Naive thymus-derived CD8-positive, alpha-beta T cell (primary cell): ENCODE measurements at places on chromosomes 3 and 15.
A peak's percentile ranks its signal among the peaks of the same experiment; 100 is the strongest.

- H3K4me3 ChIP-seq, result no peak overlapping the region
- no peaks in the 10 kb centered on the region for H3K36me3 ChIP-seq
- DNase-seq, result no peak
- no peak overlapping the region for H3K27ac ChIP-seq
- no peaks in the 10 kb centered on the region for H3K4me1 ChIP-seq
Observed at GRCh38 chr3:79183496-79183895, 584.3 kb downstream of the ROBO1 start.

GRCh38 chr3:52623234-52623792 lies 62.4 kb downstream of the PBRM1 start:
- peaks cover 32% of the 10 kb centered on the region for H3K36me3 ChIP-seq
- no peak overlapping the region for H3K4me3 ChIP-seq
- H3K27ac ChIP-seq, result no peak overlapping the region
- DNase-seq, result no peak

- H3K4me1 ChIP-seq, result peaks cover 60% of the 10 kb centered on the region
- peaks cover 15% of the 10 kb centered on the region for H3K36me3 ChIP-seq
- no peak for DNase-seq
- peak overlapping the region; percentile 70 for H3K27ac ChIP-seq
- H3K4me3 ChIP-seq, result no peak overlapping the region
- H3K27me3 ChIP-seq, result no peaks in the 10 kb centered on the region
Observed at GRCh38 chr15:44692659-44693058, 18.5 kb downstream of the PATL2 start.

GRCh38 chr3:183811638-183812037 lies 13.7 kb downstream of the MAP6D1 start:
- no peak overlapping the region for H3K4me3 ChIP-seq
- no peak for DNase-seq
- H3K27ac ChIP-seq, result no peak overlapping the region
- peaks cover 7% of the 10 kb centered on the region for H3K36me3 ChIP-seq

GRCh38 chr15:74365598-74366445 lies 1.6 kb downstream of the CYP11A1 start:
- H3K27ac ChIP-seq, result no peak overlapping the region
- peaks cover 27% of the 10 kb centered on the region for H3K27me3 ChIP-seq
- no peak for DNase-seq

GRCh38 chr15:67369359-67369998 lies 114.9 kb downstream of the IQCH start:
- no peak overlapping the region for H3K4me3 ChIP-seq
- no peak overlapping the region for H3K27ac ChIP-seq
- DNase-seq, result no peak

- DNase-seq, result no peak
- H3K4me3 ChIP-seq, result no peak overlapping the region
- H3K36me3 ChIP-seq, result peaks cover 16% of the 10 kb centered on the region
- no peak overlapping the region for H3K27ac ChIP-seq
- no peaks in the 10 kb centered on the region for H3K4me1 ChIP-seq
Observed at GRCh38 chr15:99826157-99826780, 93.0 kb upstream of the LYSMD4 start.

DNA sequence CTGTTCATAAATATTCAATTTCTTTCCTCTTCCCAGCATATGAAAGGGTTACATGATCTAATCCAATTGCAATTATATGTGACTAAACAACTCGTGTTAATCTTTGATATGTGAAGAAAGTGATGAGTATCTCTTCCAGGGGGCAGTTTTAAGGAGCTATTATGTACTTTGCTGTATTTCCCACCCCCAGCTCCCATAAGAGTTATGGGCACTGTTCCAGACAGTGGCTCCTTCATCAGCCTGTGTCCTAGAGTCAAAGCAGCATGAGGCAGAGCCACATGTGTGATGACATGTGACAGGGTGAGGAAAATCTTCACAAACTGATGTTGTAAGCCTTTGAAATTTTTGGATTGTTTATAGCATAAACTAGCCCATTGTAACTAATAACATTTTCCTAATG lies 315.4 kb downstream of the DIPK2A start:
- H3K4me3 ChIP-seq, result no peak overlapping the region
- peaks cover 10% of the 10 kb centered on the region for H3K27me3 ChIP-seq
- H3K36me3 ChIP-seq, result no peaks in the 10 kb centered on the region
- no peak overlapping the region for H3K27ac ChIP-seq
- DNase-seq, result no peak

- DNase-seq, result no peak
- no peak overlapping the region for H3K4me3 ChIP-seq
- H3K27me3 ChIP-seq, result no peaks in the 10 kb centered on the region
- H3K27ac ChIP-seq, result no peak overlapping the region
- no peaks in the 10 kb centered on the region for H3K4me1 ChIP-seq
- no peaks in the 10 kb centered on the region for H3K36me3 ChIP-seq
Observed at GRCh38 chr3:60742606-60743145, 508.6 kb downstream of the FHIT start.

DNA sequence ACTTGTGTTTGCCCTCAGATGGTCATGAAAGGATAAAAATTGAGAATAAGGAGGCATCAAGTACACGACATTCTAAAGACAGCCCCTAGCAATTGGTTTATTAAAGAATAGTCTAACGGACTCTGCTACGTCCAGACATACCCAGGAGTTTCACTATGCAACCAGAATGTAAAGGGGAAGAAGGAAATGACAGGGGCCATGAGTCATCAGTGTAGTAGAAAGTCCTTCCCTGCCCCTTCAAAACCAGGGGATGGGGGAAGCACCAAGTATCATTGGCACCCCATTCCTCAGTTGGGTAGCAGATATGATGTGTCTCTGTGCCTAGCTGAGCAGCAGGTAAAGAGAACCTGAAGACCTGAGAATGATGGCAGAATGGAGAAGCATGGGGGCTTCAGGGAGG lies 367.4 kb downstream of the IL20RB start:
- H3K4me1 ChIP-seq, result no peaks in the 10 kb centered on the region
- H3K4me3 ChIP-seq, result no peak overlapping the region
- H3K27ac ChIP-seq, result no peak overlapping the region

GRCh38 chr3:127679534-127680145 lies 6.9 kb downstream of the ABTB1 start:
- H3K4me3 ChIP-seq, result no peak overlapping the region
- H3K27ac ChIP-seq, result no peak overlapping the region
- no peaks in the 10 kb centered on the region for H3K27me3 ChIP-seq
- peaks cover 20% of the 10 kb centered on the region for H3K4me1 ChIP-seq
- no peak for DNase-seq

DNA sequence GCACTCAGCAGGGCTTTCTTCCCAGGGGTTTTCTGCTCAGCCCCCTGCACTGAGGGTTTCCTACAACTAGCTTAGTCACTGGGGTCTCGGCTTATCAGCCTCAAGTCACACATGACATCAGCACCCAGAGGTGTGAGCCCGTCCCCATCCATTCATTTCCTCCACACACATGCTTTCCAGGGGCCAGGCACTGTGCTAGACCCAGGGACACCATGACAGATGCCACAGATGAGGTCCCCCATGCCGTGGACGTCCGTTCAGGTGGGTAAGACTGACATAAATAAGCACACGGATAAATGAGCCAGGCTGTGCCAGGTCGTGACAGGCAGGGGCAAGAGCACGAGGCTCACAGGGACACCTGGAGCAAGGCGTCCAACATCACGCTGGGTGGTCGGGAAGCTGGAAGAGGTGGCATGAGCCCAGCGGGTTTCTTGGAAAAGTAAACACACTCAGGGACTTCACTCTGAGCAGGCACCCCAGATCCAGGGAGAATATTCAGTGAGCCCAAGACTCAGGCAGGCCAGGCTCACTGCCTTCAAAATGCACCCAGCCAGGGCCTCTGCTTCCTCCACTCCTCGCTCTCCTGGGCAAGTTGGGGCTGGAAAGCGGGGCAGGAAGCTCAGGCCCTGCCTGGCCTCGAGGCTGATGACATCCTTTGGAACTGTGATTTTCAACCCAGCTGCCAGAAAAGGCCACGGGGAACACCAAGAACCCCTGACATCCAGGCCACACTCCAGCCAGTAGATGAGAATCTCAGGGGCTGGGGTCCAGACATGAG lies 139.3 kb downstream of the CHSY1 start:
- no peak overlapping the region for H3K27ac ChIP-seq
- no peaks in the 10 kb centered on the region for H3K36me3 ChIP-seq
- no peak for DNase-seq
- no peaks in the 10 kb centered on the region for H3K27me3 ChIP-seq
- no peak overlapping the region for H3K4me3 ChIP-seq

GRCh38 chr3:3110299-3110630 lies at the start of gene IL5RA:
TSS of gene IL5RA (minus strand) at chr3:3110374. CDS start at chr3:3104984, 5,390 bp downstream.
- H3K4me1 ChIP-seq, result no peaks in the 10 kb centered on the region
- no peak for DNase-seq
- no peaks in the 10 kb centered on the region for H3K36me3 ChIP-seq
- peaks cover 7% of the 10 kb centered on the region for H3K27me3 ChIP-seq
